CD8-positive, alpha-beta memory T cell (primary cell): ENCODE measurements at places on chromosomes 4 and X. TPM values are rescaled to one million over a fixed set of nuclear protein-coding genes. Genes with fewer than 3 reads are reported as not detected.

Gene ELOVL6
- 4.3 TPM for total RNA-seq

- H3K27me3 ChIP-seq, result no peaks in the 10 kb centered on the region
- H3K4me3 ChIP-seq, result no peak overlapping the region
- no peak for DNase-seq
- H3K36me3 ChIP-seq, result no peaks in the 10 kb centered on the region
These were observed 62.6 kb downstream of the FAM114A1 start for GRCh38 chr4:38930204-38930603.

- no peaks in the 10 kb centered on the region for H3K36me3 ChIP-seq
- H3K4me1 ChIP-seq, result peaks cover 11% of the 10 kb centered on the region
- H3K4me3 ChIP-seq, result no peak overlapping the region
- no peak for DNase-seq
- H3K27me3 ChIP-seq, result no peaks in the 10 kb centered on the region
These were observed 45.7 kb upstream of the CCDC160 start for GRCh38 chrX:134191281-134191680.

Gene STATH
- not detected for total RNA-seq
